ENCODE measurements at places on chromosomes 1 and 21. TPM values are rescaled to one million over a fixed set of nuclear protein-coding genes. Genes with fewer than 3 reads are reported as not detected.

Gene MFSD2A
- total RNA-seq: 10.5 TPM

Gene FCRL1
- not detected for total RNA-seq

Gene OR10J1
- total RNA-seq: not detected

Gene MNDA
- not detected for total RNA-seq

Gene MYBPH
- not detected for total RNA-seq

Gene OR2L2
- total RNA-seq: not detected

Gene HSD3B1
- total RNA-seq: not detected

Gene C1QTNF12
- total RNA-seq: 1.1 TPM

Gene TRIM33
- total RNA-seq: 30.4 TPM

Gene PRDM16
- 0.32 TPM for total RNA-seq

Gene DEGS1
- 112 TPM for total RNA-seq

Gene TLR5
- total RNA-seq: 0.81 TPM

Gene LAD1
- 0.16 TPM for total RNA-seq

Gene USP1
- 15.3 TPM for total RNA-seq

Gene LAPTM5
- total RNA-seq: 0.97 TPM

Gene ANKRD65
- total RNA-seq: 0.81 TPM

Gene CHIT1
- not detected for total RNA-seq

Gene DCLRE1B
- total RNA-seq: 4.4 TPM

Gene DDOST
- 254 TPM for total RNA-seq

Gene LYSMD1
- 8.7 TPM for total RNA-seq

Gene PLXNA2
- 5.8 TPM for total RNA-seq

Gene CD34
- 1.9 TPM for total RNA-seq

Gene C1orf141
- not detected for total RNA-seq

Gene GNAT2
- total RNA-seq: not detected

Gene IL20
- total RNA-seq: not detected

Gene SLC6A17
- 0.97 TPM for total RNA-seq

Gene S100B
- total RNA-seq: 1.5 TPM

Gene TSEN15
- total RNA-seq: 42.3 TPM

Gene SIM2
- 0.24 TPM for total RNA-seq

Gene GNG4
- total RNA-seq: under 0.01 TPM

Gene FALEC
- not detected for total RNA-seq

Gene TTC22
- not detected for total RNA-seq

Gene KCNT2
- total RNA-seq: 4.7 TPM

Gene PRELP
- total RNA-seq: 2.4 TPM

Gene FOXD2
- total RNA-seq: 0.24 TPM

Gene KIF1B
- total RNA-seq: 46.9 TPM

Gene TGFBR3
- total RNA-seq: 228 TPM

Gene SGIP1
- total RNA-seq: 50.0 TPM
